ENCODE measurements at places on chromosomes 1 and 21.

GRCh38 chr1:198577444-198577843 lies 37.0 kb upstream of the ATP6V1G3 start:
- DNase-seq, result no peak

- DNase-seq, result peak; percentile 26
These were observed 14.8 kb upstream of the METTL18 start for GRCh38 chr1:169809370-169810095.

- DNase-seq, result no peak
These were observed 43.8 kb upstream of the RAVER2 start for GRCh38 chr1:64701071-64701470.

DNA sequence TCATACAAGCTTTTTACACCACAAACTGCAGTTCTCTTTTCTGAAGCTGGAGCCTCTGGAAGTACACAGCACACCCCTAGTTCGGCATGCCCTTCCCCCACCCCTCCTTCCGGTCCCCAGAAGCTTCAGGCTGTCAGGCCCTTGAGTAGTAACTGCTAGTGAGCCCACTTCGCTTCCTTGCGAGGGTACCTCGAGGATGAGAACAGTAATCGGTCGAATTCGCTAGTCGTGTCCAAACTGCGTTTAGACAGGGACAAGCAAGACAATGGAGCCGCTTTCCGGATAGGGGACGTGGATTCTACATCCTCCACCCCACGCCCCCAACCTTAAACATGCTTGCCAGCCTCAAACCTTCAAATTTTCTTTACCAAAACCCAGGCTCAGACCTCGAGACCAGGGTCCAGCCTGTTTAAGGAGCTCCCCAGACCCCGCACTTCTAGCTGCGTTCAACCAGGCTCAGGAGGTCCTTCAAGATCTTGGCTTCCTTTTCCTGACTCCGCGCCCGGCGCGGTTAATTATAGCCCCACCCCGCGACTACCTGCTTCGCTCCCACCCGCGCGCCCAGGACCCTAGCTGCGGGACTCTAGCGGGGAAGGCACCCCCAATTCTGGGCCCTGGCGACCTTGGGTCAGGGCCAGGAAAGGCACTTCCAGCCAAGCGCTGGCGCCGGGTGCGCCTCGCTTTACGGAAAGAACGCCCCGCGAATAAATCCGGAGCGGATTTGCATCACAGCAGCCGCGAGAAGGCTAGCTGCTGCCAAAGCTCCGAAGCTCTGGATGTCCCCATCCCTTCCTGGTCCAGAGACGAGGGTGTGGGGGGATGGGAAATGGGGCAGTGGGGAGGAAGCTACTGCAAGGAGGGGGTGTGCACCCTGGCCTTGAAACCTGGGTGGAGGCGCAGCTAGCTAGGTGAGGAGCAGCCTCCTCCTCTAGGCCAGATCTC lies 8.1 kb upstream of the TSPAN1 start:
- peak; percentile 38 for DNase-seq

DNA sequence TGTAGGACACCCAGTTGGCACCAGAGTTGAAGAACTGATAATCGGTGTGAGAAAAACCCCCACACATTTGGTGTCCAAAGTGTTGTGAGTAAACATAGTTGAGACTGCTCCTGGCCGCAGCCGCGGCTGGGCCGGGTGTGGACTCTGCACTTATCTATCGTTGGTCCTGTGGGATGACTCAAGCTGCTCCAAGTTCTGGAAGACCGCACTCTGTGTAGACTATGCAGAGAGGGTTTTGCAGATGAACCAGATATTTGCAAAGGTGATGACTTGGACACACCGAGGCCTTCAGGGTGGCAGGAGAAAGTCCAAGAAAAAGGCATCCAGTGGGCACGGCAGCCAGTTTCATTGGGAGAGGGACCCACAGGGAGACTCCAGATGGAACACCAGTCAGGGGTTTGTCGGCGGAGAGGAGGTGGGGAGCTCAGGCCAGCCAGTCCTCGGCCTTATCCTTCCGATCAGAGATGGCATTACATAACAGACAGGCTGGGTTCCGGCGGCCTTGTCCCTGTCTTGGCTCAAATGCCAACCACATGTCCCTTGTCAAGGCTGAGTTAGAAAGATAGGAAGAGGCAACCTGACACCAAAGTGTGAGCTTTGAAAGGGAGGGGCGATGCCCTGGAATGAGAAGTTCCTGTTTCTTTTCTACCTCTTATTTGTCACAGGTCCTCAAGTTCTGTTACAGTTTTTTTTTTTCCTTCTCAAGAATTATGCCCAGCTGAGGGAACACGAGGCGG lies 21.1 kb downstream of the C2CD2 start:
- no peak for DNase-seq

DNA sequence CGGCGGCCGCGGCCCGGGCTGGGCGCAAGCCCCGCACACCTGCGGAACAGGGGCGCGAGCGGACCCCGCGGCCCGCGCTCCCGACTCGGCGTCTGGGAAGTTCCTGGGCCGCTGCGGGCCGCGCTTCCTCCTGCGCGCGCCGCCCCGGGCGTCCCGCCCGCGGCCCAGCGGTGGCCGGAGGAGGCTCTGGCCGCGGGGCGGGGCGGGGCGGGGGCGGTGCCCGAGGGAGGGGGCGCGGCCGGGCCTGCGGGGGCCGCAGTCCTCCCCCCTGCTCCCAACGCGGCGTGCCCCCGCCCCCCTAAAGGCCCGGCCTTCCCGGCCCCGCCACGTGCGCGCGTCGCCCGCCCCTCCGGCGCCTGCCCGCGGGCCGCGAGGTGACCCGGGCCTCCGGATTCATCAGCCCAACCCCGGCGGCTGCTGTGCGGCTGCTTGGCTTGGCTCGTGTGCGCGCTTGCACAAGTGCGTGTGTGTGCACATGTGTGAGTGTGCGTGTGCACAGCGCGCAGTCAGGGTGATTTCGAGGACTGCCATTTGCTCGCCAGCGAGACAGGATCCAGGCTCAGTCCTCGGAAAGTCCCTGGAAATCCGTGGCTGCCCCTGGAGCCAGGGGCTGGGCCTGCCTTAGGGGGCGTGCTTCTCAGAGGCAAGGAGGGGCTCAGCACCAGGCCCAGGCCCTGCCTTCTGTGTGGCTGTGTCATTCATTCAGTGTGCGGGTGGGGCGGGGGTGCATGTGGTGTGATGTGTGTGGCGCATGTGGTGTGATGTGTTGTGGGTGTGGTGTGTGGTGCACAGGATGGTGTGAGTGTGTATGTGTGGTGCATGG lies at the start of gene C2CD2:
Gene C2CD2 (minus strand): TSS at position 188 of the 823 bp plus-strand sequence. CDS start 370 bp downstream, outside the sequence.
- peak; percentile 71 for DNase-seq

- DNase-seq, result peak; percentile 63
These were observed 57.8 kb upstream of the RAVER2 start for GRCh38 chr1:64686828-64687724.

- DNase-seq, result peak; percentile 25
These were observed 1.2 kb upstream of the HIVEP3 start for GRCh38 chr1:41919764-41920397.

- DNase-seq, result no peak
These were observed 13.0 kb upstream of the PEAR1 start for GRCh38 chr1:156880473-156880872.

GRCh38 chr1:81407000-81407821 lies 393.5 kb upstream of the ADGRL2 start:
- DNase-seq, result peak; percentile 65

- DNase-seq, result no peak
These were observed 913 bp upstream of the S1PR1 start for GRCh38 chr1:101235696-101236515.
